Naive thymus-derived CD4-positive, alpha-beta T cell (primary cell): ENCODE measurements at places on chromosomes 12 and 14. TPM values are rescaled to one million over a fixed set of nuclear protein-coding genes. Genes with fewer than 3 reads are reported as not detected.

DNA sequence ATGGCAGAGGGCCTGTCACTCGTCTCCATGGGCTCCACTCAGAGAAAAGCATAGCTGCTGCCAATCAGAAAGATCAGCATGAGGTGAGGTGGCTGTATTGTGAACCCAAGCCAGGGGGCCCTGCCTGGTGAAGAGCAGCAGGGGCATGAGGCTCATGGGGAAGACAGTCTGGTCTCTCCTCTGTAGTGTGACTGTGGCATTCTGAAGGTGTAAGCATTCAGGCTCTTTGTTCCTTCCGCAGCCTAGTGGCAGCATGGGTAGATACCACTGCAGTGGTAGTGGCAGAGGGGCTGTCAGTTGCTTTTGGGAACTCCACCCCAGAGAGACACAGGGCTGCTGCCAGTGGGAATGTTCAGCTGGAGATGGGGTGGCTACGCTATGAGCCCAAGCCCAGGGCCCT, 5.1 kb upstream of the CLEC4D start:
- H3K4me3 ChIP-seq, result no peak overlapping the region
- H3K36me3 ChIP-seq, result no peaks in the 10 kb centered on the region
- DNase-seq, result no peak
- no peak overlapping the region for H3K27ac ChIP-seq
- no peaks in the 10 kb centered on the region for H3K27me3 ChIP-seq
- H3K4me1 ChIP-seq, result no peaks in the 10 kb centered on the region

GRCh38 chr14:99323603-99324185, 51.7 kb upstream of the BCL11B start:
- H3K27ac ChIP-seq, result no peak overlapping the region
- no peaks in the 10 kb centered on the region for H3K36me3 ChIP-seq
- no peak overlapping the region for H3K4me3 ChIP-seq
- no peaks in the 10 kb centered on the region for H3K4me1 ChIP-seq

COPZ1 gene
- total RNA-seq, result 80.0 TPM

PTHLH gene
- total RNA-seq, result not detected

STX2 gene
- 30.3 TPM for total RNA-seq

GRCh38 chr14:52790011-52790755, 1.2 kb downstream of the GNPNAT1 start:
- DNase-seq, result no peak
- peaks cover 15% of the 10 kb centered on the region for H3K4me1 ChIP-seq
- H3K27ac ChIP-seq, result peak overlapping the region; percentile 74
- H3K27me3 ChIP-seq, result no peaks in the 10 kb centered on the region
- peak overlapping the region; percentile 87 for H3K4me3 ChIP-seq

MYH7 gene
- total RNA-seq, result 0.10 TPM in 1 of 2 replicates, not detected in the other

- H3K4me3 ChIP-seq, result no peak overlapping the region
- H3K4me1 ChIP-seq, result no peaks in the 10 kb centered on the region
- DNase-seq, result no peak
Measured at GRCh38 chr14:45144658-45145057, 8.9 kb downstream of the FANCM start.
